ENCODE measurements at places on chromosomes 3 and 15.

DNA sequence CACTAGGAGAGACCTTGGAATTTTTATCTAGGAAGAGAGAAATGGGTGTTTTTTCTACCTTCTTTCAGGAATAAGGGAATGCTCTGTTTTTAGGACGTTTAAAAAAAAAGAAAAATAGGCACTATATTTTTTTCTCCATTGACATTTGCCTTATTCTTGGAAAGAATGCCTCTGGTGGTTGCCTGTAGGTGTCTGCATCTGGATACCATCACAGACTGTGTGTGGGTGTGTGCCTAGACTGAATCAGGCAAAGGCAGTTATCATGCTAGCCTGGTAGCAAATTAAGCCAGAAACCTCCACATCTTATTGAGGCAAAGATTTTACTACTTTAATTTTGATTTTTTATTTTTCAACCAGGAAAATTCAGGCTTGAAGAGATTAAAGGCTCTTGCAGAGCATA is 513.6 kb upstream of the KCNMB2 start:
- DNase-seq: no peak

- no peak for DNase-seq
Observed at GRCh38 chr3:24224666-24225384, 269.8 kb downstream of the THRB start.

DNA sequence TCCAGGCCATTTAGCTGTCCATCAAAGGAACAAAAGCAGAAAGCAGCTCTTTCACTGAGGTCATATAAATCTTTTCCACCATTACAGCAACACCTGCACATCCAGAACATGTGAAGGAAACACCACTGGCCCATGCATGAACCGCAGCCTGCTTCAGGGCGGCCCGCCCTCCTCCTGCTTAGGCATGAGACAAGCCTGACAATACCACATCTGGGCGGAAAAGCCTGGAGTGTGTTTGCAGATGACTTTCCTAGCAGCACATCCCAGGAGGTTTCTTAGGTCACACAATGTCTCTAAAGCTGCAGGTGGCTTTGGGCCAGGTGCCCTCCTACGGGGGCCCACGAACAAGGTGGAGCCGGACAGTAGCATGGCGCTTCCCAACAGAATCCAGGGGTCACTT is 19.6 kb downstream of the CYFIP1 start:
- no peak for DNase-seq

- DNase-seq: no peak
Observed at GRCh38 chr3:171066206-171066605, 39.7 kb upstream of the SLC2A2 start.

DNA sequence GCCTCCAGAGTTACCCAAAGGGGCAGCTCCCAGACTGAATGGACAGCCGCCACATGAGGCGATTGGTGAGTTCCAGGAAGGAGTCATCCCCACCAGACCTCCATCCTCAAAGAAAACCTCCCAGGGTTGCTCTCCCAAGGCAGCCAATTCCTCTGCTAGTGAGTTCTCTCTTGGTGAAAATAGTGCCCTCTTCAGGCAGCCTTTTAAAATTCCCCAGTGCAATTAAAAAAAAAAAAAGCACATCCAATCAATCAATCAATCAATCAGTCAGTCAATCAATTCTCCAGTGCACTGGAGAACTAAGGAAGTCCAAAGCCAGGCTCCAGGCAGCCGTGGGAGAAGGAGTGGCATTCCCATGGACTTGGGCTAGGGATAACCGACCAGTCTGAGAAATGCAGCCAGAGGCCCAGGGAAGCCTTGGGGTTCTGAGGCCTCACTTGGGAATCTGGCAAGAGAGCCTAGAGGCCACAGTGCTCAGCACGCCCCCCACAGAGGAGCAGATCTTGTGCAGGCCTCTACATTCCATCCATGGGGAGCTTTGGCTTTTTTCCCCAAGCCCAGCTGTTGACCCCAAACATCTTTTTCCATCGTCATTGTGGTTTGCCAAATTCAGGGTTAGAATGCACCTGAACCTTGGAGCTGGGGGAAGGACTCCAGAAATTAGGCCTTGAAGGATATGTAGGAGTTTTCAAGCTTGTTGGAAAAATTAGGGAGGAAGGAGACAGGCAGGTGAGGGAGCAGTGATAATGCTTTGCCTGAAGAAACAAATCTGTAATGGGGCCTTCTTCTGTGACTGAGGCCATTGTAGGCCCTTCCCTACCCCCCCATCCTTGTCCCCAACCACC is 4.8 kb downstream of the PAQR5 start:
- no peak for DNase-seq

- DNase-seq: no peak
Observed at GRCh38 chr15:90072978-90073640, 29.2 kb downstream of the IDH2 start.

DNA sequence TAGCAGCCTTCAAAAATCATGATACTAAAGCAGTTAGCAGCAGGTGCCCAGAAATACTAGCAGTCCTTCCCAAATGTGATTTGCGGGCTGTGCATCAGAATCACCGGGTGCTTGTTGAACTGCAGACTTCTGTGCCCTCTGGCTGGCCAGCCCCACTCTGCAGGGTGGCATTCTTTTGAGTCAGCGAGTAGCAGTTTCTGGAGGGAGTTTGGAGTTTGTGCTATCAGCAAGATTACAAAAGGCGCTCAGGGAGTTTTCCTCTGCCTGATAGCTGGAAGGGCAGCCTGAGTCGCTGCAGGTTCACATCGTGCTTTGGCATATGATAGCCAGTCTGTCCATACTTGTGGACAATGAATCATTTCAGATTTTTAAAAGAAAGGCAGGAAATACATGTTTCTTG is 57.6 kb downstream of the CLDN11 start:
- no peak for DNase-seq
